Activated CD4-positive, alpha-beta T cell treated with anti-CD3 and anti-CD28 coated beads for 36 hours (primary cell): ENCODE measurements at places on chromosomes 3 and 15.
A peak's percentile ranks its signal among the peaks of the same experiment; 100 is the strongest.

DNA sequence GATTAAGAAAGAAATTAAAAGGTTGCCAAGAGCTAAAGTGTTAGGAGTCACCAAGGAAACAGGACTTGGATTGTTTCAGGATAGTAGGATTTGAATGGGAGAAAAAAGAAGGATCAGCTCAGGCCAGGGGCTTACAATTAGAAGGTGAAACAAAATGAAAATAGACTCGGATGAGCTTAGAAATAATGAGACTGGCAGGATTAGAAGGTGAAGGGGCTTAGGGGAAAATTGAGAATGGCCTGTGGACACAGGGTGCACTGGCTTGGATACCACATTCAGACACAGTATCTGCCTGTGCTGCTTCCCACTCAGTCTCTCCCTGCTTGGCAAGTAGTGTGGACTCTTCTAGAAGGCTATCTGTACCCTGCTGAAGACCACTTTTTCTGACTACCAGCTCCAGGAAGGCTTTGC, 206.1 kb upstream of the ATP10A start:
- no peak for DNase-seq

DNA sequence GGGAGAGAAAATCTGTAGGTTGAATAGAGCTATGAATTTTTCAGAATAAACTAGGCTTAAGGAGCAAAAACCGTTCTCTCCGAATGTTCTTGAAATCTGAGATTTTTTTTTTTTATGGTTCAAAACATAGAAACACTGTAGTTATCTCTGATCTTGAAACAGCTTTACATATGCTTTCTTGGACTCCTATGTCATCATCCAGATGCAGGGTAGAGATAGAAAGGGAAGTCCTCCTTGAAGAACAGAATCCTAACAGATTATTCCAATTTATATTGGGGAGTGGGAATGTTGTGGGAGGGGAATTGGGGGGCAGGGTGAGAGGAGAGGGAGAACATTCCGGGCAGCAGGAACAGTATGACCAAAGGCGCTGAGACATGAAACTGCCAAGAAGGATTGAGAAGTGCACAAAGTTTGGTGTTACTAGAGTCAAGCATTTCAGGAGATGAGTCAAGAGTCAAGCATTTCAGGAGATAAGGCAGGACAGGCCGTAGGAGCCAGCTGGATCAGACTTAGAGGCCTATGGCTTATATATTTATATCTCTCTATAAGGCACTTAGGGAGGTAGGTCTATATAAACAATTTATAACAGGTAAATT, 21.9 kb upstream of the ST3GAL6 start:
- no peak for DNase-seq

GRCh38 chr3:178194539-178194938, 341.7 kb upstream of the KCNMB2 start:
- no peak for DNase-seq

- no peak for DNase-seq
Observed at GRCh38 chr3:63096248-63097058, 181.7 kb upstream of the SYNPR start.

DNA sequence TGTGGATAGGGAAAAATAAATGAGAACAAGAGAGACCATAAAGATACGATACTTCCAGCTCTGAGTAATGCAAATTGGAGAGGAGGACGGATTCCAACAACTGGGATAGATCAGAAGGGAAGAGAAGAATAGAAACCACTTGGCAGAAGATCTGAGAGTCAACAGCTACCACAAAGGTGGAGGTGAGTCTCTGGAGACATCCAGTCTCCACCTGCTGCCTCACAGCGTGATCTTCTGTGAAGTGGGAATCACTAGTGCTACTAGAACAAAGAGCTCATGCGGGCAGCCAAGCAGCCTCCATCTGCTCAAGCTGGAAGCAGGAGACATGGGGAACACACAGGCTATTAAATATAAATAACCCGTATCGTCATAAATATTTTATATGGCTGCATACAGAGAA, 558.5 kb upstream of the CFAP20DC start:
- no peak for DNase-seq

GRCh38 chr15:42772144-42772543, 35.2 kb upstream of the CDAN1 start:
- DNase-seq = no peak

GRCh38 chr3:128369881-128370642, 96.6 kb downstream of the DNAJB8 start:
- no peak for DNase-seq

- peak; percentile 65 for DNase-seq
Observed at GRCh38 chr15:60795889-60796288, 316.9 kb upstream of the ICE2 start.

GRCh38 chr3:105752791-105753415, 115.9 kb downstream of the CBLB start:
- DNase-seq = peak; percentile 55

DNA sequence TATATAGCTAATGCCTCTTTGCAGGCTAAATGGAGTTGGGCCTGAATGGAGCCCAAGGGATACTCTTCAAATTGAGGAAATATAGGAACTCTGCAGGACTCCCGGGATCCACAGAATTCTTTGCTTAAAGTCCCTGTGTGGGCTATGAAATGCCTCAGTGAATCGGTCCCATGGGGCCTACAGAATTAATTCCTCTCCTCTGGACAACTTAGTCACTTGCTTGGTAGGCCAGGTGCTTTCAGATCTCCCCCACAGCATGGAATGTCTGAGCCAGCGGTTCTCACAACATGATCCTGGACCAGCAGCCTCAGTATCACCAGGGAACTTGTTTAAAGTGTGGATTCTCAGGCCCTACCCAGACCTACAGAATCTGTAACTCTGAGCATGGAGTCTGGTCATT, 15.1 kb upstream of the PRICKLE2 start:
- DNase-seq = no peak

- peak; percentile 73 for DNase-seq
Observed at GRCh38 chr3:179929091-179929529, 107.6 kb downstream of the PEX5L start.

DNA sequence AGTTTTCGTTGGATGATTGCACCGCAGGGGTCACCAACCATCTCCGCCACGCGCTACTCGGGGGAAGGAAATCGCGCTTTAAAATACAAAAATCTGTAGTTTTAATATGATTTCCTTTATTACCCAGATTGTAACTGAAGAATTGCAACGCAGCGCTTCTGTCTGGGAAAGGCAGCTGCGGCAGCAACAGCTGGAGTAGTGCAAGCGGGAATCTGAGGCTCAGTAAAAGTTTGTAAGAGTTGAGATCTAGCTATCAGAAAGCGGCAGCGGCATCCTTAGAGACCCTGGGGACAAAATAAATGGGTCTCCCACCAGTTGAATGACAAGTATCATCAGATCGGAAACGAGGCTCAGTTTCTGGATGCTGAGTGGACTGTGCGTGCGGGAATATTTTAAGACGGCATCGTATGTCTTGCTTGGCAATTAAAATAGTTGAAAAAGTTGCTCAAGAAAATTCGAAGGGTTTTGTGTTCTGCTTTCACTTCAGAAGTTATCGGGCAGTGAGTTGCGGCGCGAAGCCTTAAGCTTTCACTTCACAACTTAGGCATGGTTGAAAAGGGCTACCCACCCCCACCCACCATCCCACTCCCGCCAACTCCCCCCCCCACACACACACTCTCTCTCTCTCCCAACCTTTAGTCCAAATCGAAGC, 2.7 kb downstream of the MECOM start:
- DNase-seq = peak; percentile 32

DNA sequence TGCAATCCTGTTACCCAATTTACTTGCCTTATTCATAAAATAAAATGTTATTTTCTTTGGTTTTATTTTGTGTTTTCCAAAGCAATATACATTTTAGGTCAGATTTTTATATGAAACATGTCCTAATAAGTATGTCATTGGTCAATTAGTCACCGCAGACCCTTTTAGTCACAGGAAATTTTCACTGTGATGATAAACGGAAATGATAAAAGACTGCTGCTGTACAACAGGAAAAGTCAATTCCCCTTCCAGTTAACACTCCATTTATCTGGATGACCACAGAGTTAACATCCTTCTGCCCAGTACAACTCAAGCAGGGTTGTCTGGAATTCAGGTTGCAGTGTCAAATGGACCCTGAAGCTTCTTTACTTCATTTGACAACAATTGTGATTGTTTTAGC, 175.2 kb downstream of the LSAMP start:
- DNase-seq = no peak
